ENCODE measurements at places on chromosomes 16 and 17. TPM values are rescaled to one million over a fixed set of nuclear protein-coding genes. Genes with fewer than 3 reads are reported as not detected.

GRCh38 chr16:27481282-27481934, 68.3 kb downstream of the GTF3C1 start:
- DNase-seq, result no peak

GRCh38 chr16:31130336-31130891, 5.1 kb downstream of the PRSS8 start:
- DNase-seq, result no peak

DNA sequence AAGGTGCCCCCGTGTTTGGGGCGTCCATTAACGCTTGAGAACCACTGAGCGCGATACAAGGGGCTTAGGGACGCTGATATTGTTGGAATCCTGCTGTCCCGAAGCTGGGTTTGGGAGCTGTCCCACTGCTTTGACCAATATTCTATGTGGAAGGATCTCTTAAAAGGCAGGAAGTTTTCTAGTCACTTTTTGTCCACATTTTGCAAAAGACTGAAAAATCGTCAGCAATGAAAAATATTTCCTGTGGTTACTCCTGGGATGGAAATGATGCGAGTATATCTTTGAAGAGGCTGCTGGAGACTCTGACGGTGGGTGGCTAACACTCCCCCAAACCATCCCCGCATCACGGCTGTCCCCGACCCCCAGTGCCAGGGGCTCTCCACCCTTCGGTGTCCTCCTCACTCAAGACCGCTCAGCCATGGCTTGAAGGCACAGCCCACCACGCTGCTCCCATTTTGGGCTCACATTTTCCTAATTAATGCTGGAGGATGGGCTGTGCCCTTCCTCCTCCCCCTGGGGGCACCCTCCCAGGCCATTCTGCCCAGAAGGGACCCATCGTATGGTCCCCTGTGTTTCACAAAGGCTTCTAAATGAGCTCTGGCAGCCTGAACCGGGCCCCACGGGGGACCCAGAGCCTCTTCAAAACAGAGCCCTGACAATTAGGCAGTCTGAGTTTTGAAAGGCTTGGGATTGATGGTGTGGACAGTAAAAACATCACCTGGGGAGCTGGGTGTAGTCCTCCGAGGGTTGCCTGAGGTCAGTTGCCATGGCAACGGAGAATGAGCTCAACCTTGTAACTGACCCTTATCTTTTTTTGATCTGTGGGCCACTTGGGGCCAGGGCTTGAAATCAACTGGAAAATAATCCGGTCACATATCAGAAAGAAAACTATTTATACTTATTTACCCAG, 158.6 kb downstream of the C16orf78 start:
- DNase-seq, result no peak

CHST5 gene
- not detected for total RNA-seq

GRCh38 chr17:67456889-67457288, 79.8 kb downstream of the PITPNC1 start:
- no peak for DNase-seq
